Vagina (tissue), 2 donors: ENCODE measurements at places on chromosomes 4 and X.

DNA sequence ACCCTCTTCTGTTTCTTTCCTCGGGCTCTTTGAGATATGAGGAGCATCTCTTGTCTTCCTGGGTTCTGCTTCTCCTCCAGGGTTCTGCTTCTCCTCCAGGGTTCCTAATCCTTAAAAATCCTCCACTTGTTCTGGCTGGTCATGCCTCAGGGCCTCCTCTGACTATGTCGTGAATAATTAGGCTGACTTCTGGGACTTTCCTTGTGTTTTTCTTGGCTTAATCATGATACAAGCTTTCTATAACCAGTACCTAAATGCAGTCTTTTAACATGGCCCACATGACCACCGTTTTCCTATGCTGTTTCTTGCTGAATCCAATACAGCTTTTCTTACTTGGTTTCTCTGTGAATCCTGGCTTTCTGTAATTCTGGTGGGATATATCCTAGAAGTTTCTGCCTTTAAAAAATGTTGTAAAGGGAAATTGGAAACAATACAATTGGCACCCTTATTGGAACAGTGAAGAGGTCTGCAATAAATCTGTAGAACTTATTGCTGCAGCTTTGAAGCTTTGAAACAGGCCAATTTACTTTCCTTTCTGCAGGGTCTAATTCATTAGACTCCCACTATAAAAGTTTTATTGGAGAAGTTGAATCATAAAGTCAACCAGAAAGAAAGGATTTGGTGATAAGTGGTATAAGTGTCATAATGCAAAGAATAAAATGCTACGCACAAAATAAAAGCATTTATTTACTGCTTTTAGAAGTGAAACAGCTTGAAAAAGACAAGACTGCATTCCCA is 213.1 kb downstream of the UGT8 start:
- DNase-seq: no peak

GRCh38 chrX:49071877-49072711 is 1.7 kb downstream of the PRAF2 start:
- no peak for DNase-seq

- no peak for DNase-seq
Measured at GRCh38 chr4:118974758-118975157, 86.1 kb downstream of the SYNPO2 start.

DNA sequence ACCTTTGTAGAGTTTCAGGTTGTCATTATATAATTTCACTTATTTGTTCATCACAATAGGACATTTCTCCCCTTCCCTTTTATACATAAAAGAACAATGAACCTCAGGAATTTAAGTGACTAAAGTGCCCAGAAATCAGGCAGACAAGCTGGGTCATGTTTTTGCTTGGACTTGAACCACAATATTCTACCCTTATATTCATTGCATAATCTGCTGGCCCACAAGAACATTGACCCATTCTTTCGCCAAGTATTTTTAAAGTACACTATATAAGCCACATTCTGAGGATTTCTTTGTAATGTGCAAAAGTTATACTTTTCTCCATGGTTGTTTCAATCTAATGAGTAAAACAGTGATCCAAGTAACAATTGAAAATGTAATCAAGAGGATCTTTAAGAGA is 637.5 kb upstream of the SLIT2 start:
- DNase-seq: no peak

- DNase-seq: no peak
Measured at GRCh38 chrX:98380556-98380955, 1496.8 kb downstream of the RPA4 start.

DNA sequence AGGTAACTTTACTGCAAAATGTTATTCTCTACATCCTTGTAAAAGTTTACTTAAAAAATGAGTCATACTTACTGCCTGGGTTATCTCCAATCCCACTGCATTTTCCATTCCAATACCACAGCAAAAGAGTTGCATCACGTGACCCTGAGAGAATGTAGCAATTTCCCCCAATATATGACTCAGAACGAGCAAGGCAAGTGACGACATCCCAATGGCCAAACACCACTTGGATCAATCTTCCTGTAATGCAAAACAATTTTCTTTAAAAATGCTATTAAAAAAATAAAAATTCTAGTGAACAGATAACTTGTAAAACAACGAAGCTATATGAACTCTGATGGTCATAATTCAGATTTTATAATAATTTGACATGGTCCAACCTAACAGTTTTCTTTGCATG is 224.3 kb downstream of the DCLK2 start:
- no peak for DNase-seq

GRCh38 chrX:41086627-41086932 is 1.3 kb downstream of the USP9X start:
- DNase-seq: no peak

GRCh38 chr4:37748485-37748884 is 62.3 kb upstream of the RELL1 start:
- DNase-seq: no peak

GRCh38 chr4:108683479-108683878 is 33.1 kb downstream of the OSTC start:
- no peak for DNase-seq
